ENCODE measurements at places on chromosomes 13 and 19.

DNA sequence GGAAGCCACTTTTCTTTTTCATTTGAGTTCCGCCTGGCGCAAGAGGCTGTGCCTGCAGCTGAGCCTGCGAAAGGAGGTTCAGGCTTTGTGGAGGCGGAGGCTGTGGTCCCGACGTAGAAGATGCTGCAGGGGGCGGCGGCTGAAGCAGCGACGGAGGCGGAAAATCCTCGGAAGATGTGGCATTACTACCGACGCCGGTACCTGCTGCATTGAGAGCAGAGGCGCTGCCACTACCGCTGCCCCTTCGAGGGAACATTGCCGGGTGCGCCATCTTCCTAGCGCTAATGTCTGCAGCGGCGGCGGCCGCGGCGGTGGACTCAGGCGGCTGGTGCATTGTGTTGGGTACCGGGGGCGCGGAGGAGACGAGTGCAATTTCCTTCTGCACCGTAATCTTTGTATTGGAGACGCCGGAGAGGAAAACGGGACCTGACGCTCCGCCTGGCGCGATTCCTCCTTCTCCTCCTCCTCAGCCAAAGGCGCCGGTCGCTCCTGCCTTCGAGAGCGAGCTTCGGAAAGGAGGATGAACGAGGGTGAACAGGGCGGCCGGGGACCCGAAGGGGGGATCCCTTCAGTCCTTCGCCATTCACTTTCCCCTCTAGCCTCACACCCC, at the start of gene TSC22D1:
TSS of gene TSC22D1 (minus strand) at position 590 of the 610 bp plus-strand sequence. CDS start at position 334, 256 bp downstream.
- peaks cover 48% of the 10 kb centered on the region for H3K4me1 ChIP-seq
- H3K27me3 ChIP-seq, result peaks cover 3% of the 10 kb centered on the region
- H3K4me3 ChIP-seq, result peak within 1 kb of the TSS; percentile 86
- H3K27ac ChIP-seq, result peak within 1 kb of the TSS; percentile 80
- H3K36me3 ChIP-seq, result no peaks in the 10 kb centered on the region

DNA sequence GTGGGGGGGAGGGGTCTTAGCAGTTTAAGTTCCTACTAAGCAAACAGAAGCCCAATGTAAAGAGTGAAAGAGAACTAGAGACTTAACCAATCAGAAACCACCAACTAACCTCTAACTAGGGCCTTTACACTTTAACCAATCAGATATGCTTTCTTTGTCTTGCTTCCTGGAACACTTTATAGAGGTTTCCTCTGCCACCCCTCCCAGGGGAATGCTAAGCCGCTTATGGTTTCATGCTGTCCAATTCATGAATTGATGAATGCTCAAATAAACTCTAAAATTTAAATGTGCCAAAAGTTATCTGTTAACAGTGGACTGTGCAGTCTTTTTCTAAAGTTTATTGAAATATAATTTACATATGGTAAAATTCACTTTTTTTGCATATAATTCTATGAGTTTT, 33.9 kb upstream of the LATS2 start:
- H3K36me3 ChIP-seq, result no peaks in the 10 kb centered on the region
- DNase-seq, result no peak
- H3K4me3 ChIP-seq, result no peak overlapping the region
- no peaks in the 10 kb centered on the region for H3K27me3 ChIP-seq
- no peak overlapping the region for H3K27ac ChIP-seq

- DNase-seq, result no peak
- no peak overlapping the region for H3K27ac ChIP-seq
- H3K36me3 ChIP-seq, result no peaks in the 10 kb centered on the region
- no peaks in the 10 kb centered on the region for H3K27me3 ChIP-seq
- no peaks in the 10 kb centered on the region for H3K4me1 ChIP-seq
- H3K4me3 ChIP-seq, result no peak overlapping the region
Observed at GRCh38 chr13:93244918-93245280, 18.3 kb downstream of the GPC6 start.

DNA sequence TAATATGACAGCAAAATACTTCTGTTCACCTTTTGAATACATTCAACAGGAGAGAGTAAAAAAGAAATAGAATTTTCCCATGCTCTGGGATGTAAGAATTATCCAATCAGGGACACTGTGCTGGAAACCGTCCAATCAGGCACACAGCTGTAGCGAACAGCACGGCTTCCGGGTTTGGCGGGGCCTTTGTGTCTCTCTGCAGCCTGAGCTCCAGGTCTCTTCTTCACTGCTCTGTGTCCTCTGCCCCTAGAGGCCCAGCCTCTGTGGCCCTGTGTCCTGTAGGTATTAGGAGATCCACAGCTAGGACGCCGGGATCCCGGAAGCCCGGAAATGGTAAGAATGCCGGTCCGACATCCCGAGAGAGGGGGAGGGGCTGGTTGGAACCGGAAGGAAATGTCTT, 92.7 kb downstream of the ZNF737 start:
- H3K27me3 ChIP-seq, result no peaks in the 10 kb centered on the region
- peaks cover 4% of the 10 kb centered on the region for H3K36me3 ChIP-seq
- DNase-seq, result no peak

- H3K27ac ChIP-seq, result no peak overlapping the region
- no peaks in the 10 kb centered on the region for H3K36me3 ChIP-seq
- peaks cover 2% of the 10 kb centered on the region for H3K4me1 ChIP-seq
Observed at GRCh38 chr19:5186293-5187050, 154.1 kb downstream of the PTPRS start.

GRCh38 chr13:49084961-49085360, 109.2 kb downstream of the FNDC3A start:
- peaks cover 25% of the 10 kb centered on the region for H3K36me3 ChIP-seq
- H3K27me3 ChIP-seq, result no peaks in the 10 kb centered on the region
- H3K27ac ChIP-seq, result no peak overlapping the region
- H3K4me3 ChIP-seq, result no peak overlapping the region

- H3K36me3 ChIP-seq, result no peaks in the 10 kb centered on the region
- peaks cover 67% of the 10 kb centered on the region for H3K27me3 ChIP-seq
- peak overlapping the region; percentile 54 for H3K27ac ChIP-seq
- H3K4me3 ChIP-seq, result peak overlapping the region; percentile 76
Observed at GRCh38 chr13:111115965-111116521, 933 bp downstream of the ARHGEF7 start.

GRCh38 chr13:93309886-93310523, 83.4 kb downstream of the GPC6 start:
- H3K27me3 ChIP-seq, result no peaks in the 10 kb centered on the region
- no peaks in the 10 kb centered on the region for H3K4me1 ChIP-seq
- H3K4me3 ChIP-seq, result no peak overlapping the region
- no peak overlapping the region for H3K27ac ChIP-seq
- DNase-seq, result no peak
- H3K36me3 ChIP-seq, result no peaks in the 10 kb centered on the region

- no peaks in the 10 kb centered on the region for H3K27me3 ChIP-seq
- peak; percentile 70 for DNase-seq
- H3K27ac ChIP-seq, result peak within 1 kb of the TSS; percentile 62
Observed at GRCh38 chr19:35641515-35642151, at the start of gene ETV2. ETV2 (plus strand) TSS chr19:35641745; CDS start chr19:35642461, 716 bp downstream.

DNA sequence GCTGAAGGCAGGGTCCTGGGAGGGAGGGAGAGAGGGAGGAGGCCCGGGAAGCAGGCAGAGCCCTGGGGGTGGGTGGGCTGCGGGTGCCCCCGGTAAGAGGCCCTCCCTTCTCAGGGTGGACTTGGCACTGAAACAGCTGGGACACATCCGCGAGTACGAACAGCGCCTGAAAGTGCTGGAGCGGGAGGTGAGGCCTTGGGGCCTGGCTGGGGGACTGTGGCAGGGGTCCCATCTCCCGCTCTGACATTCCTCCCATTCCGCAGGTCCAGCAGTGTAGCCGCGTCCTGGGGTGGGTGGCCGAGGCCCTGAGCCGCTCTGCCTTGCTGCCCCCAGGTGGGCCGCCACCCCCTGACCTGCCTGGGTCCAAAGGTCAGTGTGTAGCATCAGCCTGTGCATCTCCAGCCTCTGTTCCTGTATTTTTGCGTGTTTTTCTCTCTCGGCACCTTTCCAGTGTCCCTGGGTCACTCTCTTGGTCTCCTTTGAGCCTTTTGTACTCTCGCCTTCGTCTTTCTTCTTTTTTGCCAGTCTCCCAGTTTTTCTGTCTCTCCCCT, 53.4 kb downstream of the TRPM4 start:
- DNase-seq, result no peak
- H3K27ac ChIP-seq, result no peak overlapping the region
- H3K4me1 ChIP-seq, result peaks cover 16% of the 10 kb centered on the region

DNA sequence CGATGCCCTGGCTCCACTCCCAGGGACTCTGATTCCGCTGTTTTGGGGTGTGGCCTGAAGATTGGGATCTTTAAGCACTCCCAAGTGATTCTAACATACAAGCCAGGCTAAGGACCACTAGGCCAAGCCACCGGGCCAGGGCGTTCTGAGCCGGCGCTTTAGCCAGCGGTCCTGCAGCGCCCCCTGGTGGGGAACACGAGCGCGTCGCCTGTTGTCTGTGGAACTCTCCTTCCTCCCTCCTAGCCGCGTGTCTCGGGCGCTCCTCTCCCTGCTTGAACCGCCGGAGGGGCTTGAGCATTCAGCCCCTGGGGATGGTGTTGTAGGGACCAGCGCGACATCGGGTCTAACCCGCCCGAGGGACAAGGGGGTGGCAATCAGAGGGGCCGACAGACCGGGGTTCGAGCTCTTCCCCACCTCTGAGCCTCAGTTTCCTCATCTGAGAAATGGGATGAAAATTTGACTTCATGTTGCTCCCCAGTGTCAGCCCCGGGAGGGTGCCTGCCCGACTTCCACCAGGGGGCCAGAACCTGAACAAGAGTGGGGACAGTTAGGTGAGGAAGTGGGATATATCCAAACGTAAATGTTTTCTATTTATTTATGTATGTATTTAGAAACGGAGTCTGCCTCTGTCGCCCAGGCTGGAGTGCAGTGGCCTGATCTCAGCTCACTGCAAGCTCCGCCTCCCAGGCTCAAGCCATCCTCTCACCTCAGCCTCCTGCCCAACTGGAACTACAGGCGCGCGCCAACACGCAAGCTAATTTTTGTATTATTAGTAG, 18.0 kb upstream of the PNMA8B start:
- peaks cover 15% of the 10 kb centered on the region for H3K27me3 ChIP-seq
- no peak overlapping the region for H3K4me3 ChIP-seq
- peak; percentile 91 for DNase-seq

DNA sequence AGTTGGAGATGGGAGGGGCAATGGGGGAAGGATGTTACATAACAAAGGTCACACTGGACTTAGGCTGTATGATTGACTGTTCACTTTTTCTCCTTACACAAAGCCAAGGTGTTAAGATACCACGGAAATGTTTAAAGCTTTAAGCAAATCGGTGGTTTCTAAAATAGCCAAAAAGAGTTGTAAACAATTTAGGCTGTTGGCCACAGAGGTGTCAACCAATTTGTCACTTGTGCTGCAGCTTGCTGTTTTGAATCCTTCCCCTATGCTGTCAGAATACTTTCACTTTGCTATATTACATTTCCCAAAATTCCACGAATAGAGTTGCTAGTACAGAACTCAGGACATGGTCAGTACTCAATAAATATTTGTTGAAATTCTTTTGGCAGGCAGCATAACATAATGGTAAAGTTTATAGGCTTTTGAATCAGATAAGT, 149.3 kb downstream of the VWA8 start:
- no peaks in the 10 kb centered on the region for H3K27me3 ChIP-seq
- H3K4me3 ChIP-seq, result no peak overlapping the region
- DNase-seq, result no peak
- H3K4me1 ChIP-seq, result peaks cover 15% of the 10 kb centered on the region
- H3K27ac ChIP-seq, result no peak overlapping the region

DNA sequence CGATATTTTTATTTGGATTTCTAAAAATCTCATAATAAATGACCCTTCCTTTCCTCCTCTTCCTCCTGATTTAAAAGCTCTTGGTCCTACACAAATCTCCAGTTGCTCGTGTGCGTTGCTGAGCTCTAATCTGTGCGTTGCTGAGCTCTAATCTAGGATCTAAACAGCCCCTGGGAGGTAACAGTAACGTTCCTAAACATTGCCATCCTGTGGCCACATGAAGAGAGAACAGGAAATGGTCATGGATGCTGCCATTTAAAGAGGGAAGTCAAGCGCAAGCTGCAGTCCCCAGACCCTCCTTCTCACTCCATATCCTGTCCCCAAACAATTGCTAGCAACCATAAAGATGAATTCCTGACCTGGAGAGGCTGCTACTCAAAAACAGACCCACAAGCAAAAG, 170.8 kb downstream of the NUFIP1 start:
- no peak overlapping the region for H3K4me3 ChIP-seq
- peaks cover 14% of the 10 kb centered on the region for H3K27me3 ChIP-seq
- no peaks in the 10 kb centered on the region for H3K36me3 ChIP-seq
- peaks cover 26% of the 10 kb centered on the region for H3K4me1 ChIP-seq
- no peak for DNase-seq
- H3K27ac ChIP-seq, result no peak overlapping the region

DNA sequence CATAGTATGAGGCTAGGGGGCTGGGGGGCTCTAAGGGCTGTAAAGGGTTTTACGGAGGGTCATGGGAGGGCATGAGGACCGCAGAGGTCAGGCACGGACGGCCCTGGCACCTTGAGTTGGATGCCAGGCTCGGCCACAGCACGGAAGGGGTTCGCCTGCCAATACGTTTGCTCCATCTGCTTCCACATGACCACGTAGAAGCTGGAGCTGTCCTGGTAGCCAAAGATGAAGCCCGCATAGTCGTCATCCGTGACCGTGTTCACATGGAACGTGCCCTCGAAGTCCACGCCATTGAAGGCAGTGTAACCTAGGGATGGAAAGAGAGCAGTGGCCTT, 6.4 kb downstream of the COMP start:
- peaks cover 2% of the 10 kb centered on the region for H3K36me3 ChIP-seq
- peaks cover 26% of the 10 kb centered on the region for H3K4me1 ChIP-seq
- H3K27me3 ChIP-seq, result peaks cover 46% of the 10 kb centered on the region
- no peak overlapping the region for H3K27ac ChIP-seq

GRCh38 chr19:3443840-3444694, 36.3 kb downstream of the SMIM24 start:
- no peak overlapping the region for H3K27ac ChIP-seq
- no peak for DNase-seq
- no peaks in the 10 kb centered on the region for H3K4me1 ChIP-seq

- H3K27me3 ChIP-seq, result peaks cover 24% of the 10 kb centered on the region
- peaks cover 20% of the 10 kb centered on the region for H3K4me1 ChIP-seq
- H3K4me3 ChIP-seq, result no peak overlapping the region
Observed at GRCh38 chr13:48769107-48769704, 115.5 kb downstream of the CYSLTR2 start.

- DNase-seq, result no peak
- H3K27me3 ChIP-seq, result peaks cover 11% of the 10 kb centered on the region
- H3K4me1 ChIP-seq, result no peaks in the 10 kb centered on the region
- H3K36me3 ChIP-seq, result no peaks in the 10 kb centered on the region
- H3K27ac ChIP-seq, result no peak overlapping the region
Observed at GRCh38 chr13:109509154-109509900, 277.1 kb downstream of the IRS2 start.

- H3K4me3 ChIP-seq, result no peak overlapping the region
- peaks cover 10% of the 10 kb centered on the region for H3K4me1 ChIP-seq
- no peak overlapping the region for H3K27ac ChIP-seq
Observed at GRCh38 chr13:112791663-112792440, 102.0 kb downstream of the ATP11A start.
